NCI-H1930 (cell line): ENCODE measurements at places on chromosomes 3 and 15.

DNA sequence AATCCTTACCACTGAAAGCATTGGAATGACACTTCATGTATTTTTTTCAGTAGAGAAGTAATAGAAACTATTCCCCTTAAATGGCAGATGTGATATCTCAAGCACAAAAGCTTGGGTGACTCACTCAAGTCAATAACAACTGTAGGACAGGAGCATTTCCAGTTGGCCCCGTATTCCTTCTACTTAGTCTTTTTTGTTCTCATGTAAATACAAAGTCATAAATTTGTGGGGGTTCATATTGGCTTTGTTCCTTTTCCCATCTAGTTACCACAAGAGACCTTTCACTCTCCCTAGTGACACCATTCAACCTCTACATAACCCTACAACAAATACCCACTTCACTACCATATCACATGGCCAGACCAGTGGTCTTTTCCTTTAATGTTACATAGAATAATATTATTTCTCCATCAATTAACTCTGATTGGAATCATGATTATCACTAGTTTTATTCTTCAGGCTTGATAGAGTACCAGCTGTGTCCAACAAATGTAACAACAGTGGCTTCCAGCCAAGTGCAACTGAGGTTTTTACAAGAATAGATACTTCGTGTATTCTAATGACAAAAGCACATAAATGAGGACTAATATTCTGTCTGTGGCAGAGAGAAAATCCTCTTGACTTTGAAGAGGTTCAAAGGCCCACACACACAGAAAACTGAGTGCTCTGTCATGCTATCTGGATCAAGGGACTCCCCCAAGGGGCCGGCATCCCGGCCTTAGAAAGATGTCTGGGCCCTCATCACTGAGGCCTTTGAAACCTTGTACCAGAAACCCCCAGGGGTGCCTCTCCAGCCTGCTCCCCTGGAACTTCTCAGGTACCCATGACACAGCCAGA lies 94.0 kb upstream of the THBS1 start:
- DNase-seq: no peak

DNA sequence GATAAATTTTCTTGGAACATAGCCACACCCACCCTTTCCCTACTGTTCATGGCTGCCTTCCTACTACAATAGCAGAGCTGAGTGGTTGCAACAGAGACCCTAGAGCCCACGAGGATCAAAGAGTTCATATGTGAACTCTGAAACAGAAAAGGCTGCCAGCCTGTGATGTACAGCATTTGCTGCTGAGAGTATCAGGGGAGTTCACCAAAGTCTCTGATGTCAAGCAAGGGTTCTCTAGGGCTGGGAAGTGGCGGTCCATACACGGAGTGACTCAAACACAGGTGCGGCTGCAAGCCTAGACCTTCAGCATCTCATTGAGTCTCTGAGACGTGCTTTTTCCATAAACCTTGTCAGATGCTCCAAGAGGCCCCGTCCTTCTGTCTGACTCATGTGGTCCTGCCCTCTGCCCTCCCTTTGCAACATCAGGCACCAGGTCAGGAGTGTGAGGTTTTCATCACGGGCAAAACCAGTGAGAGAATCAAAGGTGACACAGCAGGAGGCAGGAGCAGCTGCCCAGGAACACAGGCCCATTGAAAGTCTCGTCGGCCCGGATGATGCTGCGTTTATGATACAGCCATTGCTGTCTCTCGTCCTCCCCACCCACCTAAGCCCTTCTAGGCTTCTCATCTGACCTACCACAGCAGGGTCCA lies 42.9 kb downstream of the PCSK6 start:
- DNase-seq: no peak

- DNase-seq: no peak
These were observed 37.3 kb downstream of the TM6SF1 start for GRCh38 chr15:83144771-83145170.

- no peak for DNase-seq
These were observed 221.3 kb upstream of the CDIN1 start for GRCh38 chr15:36358094-36358493.

GRCh38 chr3:64438812-64439211 lies 213.5 kb upstream of the PRICKLE2 start:
- no peak for DNase-seq

- DNase-seq: no peak
These were observed 31.9 kb upstream of the RPP14 start for GRCh38 chr3:58274027-58274614.

- DNase-seq: no peak
These were observed 85.1 kb downstream of the AP4E1 start for GRCh38 chr15:50993598-50993997.

GRCh38 chr3:174303907-174304560 lies 555.1 kb upstream of the NAALADL2 start:
- DNase-seq: no peak

DNA sequence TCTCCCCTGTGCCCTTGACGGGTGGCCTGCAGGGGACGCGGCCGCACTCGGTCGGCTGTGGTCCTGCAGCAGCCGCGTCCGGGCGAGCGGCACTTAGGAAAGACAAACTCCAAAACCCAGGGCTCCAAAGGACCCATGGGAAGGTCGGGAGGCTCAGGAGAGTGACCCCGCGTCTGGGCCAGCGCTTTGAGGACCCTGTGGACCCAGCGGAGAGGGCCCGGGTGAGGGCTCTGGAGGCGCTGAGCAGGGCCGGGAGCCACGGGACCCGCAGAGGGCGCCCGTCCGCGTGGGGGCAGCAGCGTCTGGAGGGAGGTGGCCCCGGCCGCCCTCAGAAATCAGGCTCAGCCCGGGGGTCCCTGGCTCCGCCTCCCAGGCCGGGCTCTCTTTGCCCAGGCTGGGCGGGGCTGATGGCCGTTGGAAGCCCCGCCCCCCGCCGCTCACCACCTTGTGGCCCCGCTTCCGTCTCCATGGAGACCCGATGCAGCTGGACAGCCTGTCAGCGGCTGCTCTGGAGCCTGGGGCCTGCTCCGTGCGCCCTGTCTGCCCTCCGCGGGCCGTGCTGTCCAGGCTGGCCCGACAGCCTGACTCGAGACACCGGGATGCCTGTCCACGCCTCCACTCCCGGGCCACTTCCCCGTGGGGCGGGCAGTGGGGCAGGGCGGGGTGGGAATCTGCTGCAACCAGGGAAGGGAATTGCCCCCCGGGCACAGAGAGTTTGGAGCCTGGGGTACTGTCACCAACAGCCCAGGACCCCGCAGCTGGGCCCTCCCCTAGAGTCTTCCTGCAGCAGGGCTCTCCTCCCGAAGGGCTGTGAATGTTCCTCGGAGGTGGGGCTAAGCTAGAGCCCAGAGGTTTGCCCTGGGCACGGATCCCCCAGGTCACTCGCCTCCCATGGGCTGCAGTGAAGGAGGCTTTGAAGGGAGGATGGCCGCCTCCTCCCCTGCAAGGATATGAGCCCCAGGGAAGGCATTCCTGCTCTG lies 34.8 kb upstream of the RPL32 start:
- peak; percentile 64 for DNase-seq

GRCh38 chr15:69131362-69132220 lies 28.8 kb upstream of the GLCE start:
- no peak for DNase-seq

- no peak for DNase-seq
These were observed 6.0 kb downstream of the HCLS1 start for GRCh38 chr3:121654493-121655385.

DNA sequence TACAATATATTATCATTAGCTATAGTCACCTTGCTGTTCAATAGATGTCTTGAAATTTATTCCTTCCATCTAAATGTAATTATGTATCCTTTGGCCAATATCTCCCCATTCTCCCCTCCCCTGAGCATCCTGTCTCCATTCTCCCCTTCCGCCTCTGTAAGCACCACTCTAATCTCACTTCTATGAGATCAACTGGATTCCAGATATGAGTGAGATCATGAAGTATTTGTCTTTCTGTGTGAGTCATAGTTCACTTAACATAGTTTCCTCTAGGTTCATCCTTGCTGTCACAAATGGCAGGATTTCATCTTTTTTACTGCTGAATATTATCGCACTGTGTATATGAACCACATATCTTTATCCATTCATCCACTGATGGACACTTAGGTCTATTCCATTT lies 148.8 kb upstream of the NDN start:
- no peak for DNase-seq

DNA sequence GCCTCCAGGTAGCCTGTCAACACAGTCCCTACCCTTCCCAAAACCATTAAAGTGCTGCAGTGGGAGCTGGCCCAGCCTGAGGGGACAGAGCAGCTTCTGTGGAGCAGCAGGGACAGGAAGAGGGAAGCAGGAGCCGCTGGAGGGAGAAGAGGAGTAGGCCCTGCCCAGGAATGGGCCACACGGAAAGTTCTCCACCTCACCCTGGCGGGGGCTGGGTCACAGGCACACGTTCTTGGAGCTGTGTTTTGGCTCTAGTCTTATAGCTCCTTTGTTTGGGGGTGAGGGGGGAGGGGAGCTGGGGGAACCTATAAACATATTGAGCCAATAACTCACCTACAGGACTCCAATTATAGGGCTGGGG lies 508.6 kb downstream of the SHQ1 start:
- no peak for DNase-seq

GRCh38 chr3:20742903-20743552 lies 557.0 kb upstream of the SGO1 start:
- no peak for DNase-seq

GRCh38 chr15:100018191-100018590 lies 285.0 kb upstream of the LYSMD4 start:
- no peak for DNase-seq

DNA sequence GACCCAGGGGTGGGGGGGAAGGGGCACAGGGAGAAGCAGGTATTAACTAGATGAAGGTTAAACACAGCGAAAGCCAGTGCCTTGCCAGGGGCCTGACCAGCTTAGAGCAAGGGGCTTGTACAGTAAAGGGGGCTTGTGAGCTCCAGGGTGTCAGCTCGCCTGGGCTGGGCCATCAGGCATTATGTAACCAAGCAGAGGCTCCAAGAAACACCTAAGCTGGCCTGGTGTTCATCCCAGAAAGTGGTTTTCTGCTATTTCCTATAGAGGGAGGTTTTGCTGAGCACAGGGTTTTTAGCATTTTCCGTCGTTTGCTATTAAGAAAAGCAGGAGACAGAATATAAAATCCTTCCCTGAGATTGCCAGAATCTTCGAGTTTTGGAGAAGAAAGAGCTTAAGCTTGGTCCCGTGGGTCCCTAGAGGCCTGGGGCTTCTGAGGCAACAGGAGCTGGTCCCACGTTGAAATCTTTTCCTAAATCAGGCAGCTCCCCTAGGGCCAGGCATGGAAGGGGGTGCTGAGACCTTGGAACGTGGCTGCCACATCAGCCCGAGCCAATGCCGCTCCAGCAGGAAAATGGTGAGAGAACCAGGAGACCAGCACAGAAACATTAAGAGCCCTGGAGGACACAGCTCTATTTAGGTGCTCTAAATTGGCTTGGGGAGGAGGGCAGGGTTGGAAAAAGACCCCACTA lies 71.4 kb downstream of the ISG20 start:
- DNase-seq: no peak

GRCh38 chr15:100687582-100688141 lies 85.3 kb downstream of the ASB7 start:
- no peak for DNase-seq

DNA sequence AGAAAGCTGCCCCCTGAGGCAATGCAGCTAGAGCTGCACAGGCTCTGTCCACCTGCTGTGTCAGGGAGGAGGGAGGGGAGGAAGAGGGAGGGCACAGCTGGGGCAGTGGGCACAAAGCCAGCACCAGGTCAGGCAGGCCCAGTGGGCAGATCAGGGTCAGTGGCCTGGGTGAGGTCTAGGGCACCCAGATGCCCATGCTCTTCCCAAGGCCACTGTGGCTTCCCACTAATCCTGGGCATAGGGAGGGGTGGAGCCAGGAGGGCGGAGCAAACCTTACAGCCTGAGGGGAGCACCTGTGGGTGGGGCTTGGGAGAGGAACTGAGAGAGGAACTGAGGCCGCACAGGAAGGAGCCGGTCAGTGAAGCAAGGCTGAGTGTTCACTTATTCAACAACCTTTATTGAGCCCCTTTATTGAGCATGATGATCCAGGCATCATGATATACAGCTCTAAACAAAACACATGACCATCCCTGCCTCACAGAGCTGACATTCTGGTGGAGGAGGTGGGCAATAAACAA lies 55.0 kb downstream of the RHCG start:
- no peak for DNase-seq

DNA sequence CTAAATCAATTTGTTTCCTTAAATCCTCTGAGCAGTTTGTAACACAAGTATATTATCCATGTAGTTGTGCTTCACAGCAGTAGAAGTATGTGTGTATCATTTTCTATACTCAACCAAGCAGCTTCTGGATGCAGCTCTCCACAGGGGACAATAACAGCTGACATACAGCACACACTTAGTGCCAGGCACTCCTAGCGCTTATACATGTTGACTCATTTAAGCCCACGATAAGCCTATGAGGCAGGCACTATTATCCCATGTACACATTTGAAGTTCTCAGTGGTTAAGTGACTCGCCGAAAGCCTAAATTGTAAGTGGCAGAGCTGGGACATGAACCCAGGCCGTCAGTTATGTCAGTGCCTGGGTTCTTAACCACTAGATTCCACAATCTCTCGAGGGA lies 20.3 kb upstream of the LPP start:
- no peak for DNase-seq

DNA sequence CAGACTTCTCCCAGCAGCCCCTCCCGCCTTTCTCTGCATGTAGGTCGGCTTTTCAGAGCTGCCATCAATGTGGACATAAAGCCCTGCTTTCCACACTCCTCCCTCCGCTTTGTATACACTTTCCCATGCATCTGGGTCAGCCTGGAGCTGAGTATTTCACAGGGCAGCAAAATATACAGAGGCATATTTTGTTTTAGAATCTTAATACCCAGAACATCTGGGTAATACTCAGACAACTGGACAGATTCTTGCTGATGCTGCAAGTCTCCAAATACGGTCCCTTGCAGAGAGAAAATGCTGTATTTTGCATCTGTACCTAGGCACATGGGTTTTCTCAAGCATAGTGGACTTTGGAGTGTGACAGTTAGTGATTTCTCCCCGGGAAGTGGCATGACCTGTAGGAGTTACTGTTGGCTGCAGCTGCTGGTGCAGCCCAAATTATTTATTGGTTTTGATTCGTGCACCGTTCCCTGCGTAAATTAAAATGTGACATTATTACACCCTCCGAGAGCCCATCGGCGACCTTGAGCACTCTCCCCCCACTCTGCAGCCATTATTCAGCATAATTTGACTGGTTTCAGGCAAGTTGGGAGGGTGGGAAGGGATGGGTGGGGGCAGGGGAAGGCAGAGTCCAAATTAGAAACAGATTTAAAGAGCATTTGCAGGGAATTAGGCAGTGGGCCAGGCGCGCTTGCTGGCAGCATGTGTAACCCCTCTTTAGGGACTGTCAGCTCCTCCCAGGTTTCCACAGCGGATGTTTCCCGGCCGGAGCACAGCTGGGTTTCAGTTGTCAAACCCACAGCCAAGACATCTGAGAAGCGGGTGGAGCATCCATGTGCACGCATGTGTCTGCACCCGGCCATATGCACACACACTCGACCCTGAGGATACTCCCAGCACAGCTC lies 100.8 kb downstream of the CPN2 start:
- no peak for DNase-seq

GRCh38 chr15:69018951-69019350 lies 4.5 kb downstream of the NOX5 start:
- DNase-seq: no peak

DNA sequence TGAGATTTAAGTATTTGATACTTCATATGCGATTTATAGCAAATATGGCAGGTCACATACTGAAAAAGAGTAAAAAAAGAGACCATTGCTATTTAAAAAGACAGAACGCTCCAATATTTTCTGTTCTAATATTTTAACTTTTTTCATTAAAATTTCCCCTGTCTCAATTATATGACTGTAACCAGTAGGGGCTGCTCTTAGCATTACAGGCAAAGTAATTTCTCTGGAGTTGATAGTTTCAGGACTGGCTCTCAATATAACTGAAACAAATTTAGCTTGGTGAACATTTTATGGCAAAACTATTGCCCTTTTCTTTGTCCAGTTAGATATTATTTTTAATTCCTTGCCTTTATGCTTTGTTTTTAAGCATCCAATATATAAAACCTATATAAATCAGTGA lies 286.3 kb upstream of the ROBO2 start:
- DNase-seq: no peak
